ENCODE measurements at places on chromosomes 6 and 20.

- DNase-seq, result no peak
Observed at GRCh38 chr6:130252527-130253237, 29.9 kb upstream of the SAMD3 start.

DNA sequence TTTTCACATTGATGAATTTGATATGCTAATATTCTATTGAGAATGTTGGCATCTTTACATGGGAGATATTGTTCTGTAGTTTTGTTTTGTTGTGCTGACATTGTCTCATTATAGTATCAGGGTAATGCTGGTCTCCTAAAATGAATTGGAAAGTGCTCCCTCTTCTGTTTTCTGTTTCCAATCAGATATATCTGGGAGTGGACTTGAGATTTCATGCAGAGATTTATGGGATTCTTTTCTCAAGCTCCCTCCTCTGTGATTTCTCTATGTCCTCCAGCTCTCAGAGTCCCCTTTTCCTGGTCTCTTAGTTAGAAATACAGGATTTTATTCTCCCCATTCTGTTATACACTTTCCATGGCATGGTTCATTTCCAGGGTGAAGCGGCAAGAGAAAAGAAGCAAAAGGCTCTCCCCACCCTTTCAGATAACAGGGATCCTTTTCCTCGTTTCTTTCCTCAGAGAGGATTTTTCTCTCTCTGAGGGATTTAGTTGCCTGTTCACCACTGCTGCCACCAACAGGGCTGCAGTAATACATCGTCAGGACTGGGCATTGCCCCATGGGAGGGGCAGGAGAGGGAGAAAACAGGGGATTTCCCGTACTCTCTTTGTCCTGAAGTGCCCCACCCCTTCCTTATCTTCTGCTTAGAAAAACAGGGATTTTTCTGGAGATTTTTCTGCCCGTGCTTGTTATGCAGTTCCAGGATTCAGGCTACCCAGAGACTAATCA lies 59.3 kb upstream of the STMND1 start:
- DNase-seq, result no peak

DNA sequence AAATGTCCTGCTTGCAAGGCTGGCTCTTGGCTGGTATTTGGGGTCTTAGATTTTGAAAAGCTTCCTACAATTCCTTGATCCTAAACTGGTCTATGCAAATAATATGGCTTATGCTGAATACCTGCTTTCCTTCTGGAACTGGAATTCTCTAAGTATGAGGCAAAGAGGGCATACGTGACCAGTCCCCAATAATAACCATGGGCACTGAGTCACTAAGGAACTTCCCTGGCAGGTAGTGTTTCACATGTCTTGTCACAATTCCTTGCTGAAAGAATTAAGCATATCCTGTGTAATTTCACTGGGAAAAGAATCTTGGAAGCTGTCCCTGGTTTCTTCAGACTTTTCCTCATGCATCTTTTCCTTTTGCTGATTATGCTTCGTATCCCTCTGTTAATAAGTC lies 106.5 kb downstream of the MMS22L start:
- DNase-seq, result no peak

DNA sequence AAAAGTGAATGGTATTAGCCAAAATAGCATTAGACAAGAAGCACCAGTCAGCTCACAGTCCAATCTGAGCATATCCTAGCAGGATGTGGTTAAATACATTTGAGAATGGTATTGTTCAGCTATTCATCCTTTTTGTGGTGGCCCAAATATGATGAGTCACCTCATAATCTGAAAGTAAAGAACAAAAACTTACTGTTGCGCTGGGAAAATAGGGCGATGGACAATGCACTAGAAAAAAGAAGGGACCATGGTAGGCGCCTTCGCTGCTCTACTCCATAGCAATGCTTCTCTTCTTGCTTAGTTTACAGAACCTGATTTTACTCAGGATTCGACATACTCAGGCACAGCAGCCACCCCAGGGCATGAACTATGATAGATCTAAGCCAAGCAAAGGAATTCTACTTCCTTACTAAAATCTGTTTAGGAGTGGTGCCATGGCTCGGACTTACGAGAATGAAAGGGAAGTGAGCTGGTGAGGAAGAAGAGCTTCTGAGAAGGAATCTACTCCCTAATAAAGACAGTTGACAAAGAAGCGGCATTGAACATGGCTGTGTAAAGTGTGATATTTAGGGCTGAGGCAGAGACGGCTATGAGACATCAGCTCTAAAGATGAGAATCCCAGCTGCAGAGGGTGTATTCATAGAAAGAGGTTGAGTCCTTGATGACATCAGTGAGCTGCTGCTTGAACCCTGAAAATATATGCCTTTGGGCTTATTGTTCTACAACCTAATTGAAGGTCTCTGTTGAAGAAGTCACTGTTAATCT lies 16.6 kb upstream of the FBXO9 start:
- DNase-seq, result no peak

DNA sequence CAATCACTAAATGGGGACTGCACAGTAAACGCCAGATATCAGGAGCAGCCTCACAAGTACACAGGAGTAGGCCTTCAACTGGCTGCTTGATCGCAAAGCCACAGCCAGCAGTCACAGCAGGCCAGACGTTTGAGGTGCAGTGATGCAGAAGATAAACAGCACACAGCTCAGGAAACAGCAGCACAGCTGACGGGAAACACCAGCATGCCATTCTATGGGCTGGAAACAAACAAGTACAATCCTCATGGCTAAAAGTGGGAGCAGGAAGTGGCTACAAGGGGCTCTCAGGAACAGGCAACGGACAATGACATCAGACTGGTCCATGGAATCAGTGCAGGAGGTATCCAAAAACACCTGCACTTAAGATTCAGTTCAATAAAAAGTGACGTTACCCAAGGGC lies 111.0 kb downstream of the DTNBP1 start:
- DNase-seq, result peak; percentile 11

- no peak for DNase-seq
Observed at GRCh38 chr6:152204591-152204990, 397.1 kb downstream of the ESR1 start.

DNA sequence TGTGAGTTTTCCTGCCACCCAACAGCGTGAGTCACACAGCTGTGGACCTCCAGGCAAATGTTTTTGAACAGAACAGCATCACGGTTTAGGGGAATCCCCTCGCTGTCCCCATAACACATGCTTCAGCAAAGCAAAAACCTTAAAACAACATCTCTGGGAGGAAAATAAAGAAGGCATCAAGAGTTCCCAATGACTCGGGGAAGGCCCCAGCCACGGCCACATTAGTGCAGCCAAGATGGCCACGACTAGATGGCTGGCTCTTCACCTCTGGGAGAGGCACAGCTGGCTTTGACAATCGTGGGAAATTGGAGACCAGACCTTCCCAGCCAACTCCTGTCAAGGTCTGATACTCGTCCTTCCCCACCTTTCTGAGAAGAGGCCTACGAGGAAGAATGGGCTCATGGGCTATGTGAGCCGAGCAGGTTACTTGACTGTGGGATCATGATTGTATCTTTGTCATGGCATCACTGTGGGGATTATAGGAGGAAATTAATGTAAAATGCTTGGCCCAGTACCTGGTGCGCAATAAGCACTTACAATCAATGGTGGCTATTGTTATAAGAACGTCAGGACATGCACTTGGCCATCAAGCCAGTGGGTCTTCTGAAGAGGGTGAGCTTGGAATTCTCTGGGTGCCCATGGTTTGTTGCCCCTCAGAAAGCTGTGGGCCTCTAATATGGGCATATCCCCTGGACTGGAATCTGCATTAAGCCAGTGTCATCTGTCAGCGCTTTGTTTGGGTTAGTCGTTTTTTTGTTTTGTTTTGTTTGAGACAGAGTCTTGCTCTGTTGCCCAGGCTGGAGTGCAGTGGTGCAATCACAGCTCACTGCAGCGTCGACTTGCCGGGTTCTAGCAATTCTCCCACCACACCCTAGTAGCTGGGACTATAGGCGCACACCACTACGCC lies 43.6 kb downstream of the FGD2 start:
- no peak for DNase-seq
